Upper lobe of right lung (tissue), 1 donor: ENCODE measurements at places on chromosomes 3 and 15.

DNA sequence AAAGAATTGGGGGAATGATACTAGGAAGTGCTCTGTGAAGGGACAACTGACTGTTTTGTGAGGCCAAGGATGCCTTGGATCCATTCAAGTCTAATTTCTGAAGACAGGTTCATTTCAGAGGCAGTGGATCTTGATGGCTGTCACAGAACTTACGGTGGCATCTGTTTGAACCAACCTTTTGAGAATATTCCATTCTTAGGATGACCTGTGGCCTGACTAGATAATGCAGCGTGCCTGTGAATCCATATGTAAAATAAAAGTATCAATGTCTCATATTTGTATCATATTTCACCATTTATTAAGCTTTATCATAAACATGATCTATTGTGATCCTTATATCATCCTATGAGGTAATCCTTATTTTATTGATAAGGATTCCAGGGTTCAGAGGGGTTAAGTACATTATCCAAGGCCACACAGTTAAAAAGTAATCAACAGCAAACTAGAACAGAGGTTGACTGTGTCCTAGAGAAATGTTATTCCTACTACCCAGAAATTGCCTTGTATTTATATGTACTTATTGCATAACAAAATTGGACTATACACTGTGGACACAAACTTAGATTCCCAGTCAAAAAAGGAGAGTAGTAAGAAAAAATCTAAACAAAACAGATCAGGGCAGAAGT is 34.3 kb downstream of the IL1RAP start:
- DNase-seq = no peak

DNA sequence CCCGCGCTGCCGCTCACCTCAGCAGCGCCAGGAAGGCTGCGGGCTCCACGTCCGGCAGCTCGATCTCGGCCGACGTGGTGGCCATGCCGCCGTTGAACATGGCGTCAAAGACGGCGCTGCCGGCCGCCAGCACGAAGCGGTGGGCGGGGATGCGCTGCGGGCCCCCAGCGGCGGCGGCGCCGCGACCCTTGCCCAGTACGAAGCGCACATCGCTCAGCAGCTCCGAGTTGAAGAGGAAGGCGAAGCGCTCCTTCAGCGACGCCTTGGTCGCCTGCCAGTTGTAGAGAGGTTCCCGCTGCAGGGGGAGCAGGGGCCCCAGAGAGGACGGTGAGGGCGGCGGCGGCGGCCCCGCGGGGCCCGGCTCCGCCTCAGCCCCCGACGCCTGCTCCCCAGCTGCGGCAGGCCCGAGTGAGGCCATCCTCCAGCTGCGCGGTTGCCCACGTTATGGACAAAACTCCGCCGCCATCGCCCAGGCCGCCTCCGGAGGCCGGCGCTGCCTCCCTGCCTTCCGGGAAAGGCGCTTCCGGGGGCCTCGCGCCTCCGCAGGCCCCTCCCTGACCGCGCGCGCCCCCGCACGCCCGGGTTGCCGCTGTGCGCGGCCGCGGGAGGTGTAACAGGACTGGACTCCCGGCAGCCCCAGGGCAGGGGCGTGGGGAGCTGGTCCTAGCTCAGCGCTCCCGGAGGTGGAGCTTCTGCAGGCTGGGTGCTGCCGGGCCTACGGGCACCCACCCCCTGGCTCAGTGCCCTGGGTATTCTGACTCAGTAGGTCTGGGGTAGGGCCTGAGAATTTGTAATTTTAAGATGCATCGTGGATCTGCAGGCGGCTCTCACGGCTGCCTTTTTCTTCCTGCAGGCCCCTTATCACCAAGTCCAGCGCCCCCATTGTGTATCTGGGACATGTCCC is at the start of gene BTBD1:
Gene BTBD1 (minus strand): TSS at position 519 of the 904 bp plus-strand sequence. CDS start 101 bp downstream, at position 418.
- peak; percentile 97 for DNase-seq

DNA sequence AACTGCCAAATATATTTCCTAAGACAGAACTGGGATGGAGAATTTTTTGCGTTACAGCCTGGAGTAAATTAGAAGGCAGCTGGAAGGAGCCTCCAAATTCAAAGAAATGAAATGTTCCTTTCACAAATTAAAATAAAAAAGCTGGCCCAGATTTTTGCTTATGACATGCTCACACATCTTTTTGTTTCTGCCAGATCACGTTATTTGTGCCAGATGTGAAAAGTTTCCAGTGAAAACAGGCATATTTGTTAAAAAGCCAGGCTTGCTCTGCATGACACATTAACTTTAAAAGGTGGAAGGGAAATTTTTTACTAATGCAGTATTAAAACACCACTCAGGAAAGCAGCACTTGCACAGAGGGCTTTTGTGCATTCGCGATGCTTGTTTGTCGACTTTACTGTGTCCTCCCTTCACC is 23.3 kb upstream of the ACKR4 start:
- no peak for DNase-seq

DNA sequence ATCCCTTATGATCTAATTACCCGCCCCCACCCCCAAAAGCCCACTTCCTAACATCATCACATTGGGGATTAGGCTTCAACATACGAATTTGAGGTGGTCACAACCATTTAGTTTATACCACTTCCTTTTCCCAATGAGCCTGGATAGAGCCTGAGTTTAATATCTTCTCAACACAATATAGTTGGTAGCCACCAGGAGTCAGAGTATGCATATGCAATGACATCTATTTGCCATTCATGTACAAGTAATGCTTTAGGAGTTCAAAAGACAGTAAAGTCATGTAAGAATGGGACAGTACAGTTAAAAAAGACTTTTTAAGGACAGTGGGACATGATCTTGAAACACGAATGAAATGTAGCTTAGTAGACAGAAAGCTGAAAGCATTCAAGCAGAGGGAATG is 172.4 kb downstream of the DCLK3 start:
- no peak for DNase-seq

GRCh38 chr3:120449701-120450599 is 842 bp downstream of the FSTL1 start:
- peak; percentile 69 for DNase-seq

DNA sequence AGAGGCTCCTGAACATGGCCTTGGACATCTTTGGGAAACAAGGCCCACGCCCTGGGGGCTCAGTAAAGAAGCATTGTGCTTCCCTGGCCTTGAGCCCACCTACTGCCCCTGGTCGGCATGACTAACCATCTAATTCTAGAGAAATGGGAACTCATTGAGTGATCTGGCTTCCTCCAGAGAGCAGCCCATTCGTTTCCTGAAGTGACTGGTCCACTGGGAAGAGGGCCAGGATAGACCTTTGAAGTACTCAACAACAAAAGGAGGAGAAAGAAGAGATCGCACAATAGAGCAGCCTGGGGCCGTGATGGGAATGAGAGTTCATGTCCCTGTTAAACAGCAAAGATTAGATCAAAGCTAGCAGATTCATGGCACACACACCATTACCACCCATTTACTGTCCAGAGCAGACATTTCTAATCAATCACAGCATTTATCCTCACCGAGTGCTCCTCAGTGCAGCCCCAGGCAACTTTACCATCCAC is 514.4 kb upstream of the PROK2 start:
- no peak for DNase-seq

DNA sequence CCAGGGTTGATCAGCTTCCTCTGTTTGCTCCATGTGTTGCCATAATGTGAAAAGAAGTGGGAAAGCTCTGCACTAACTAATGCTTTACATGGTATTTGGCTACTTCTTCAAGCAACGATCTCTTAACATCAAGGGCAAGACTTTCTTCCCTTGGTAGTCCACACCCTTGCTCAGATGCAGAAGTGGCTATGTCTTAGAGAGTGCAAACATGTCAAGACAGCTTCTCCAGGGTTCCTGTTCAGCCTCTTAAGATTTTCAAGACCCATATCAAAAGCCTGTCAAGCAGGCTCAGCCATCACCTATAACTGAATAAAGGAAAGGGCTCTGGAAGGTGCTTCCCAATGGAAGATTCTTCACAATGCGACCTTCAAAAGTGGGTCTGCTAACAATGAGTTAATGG is 64.8 kb upstream of the CSTA start:
- DNase-seq = no peak
